ENCODE measurements at places on chromosomes 5 and 9.

GRCh38 chr5:73273379-73274050 lies 100.5 kb downstream of the TMEM174 start:
- DNase-seq: no peak

GRCh38 chr5:166068547-166069335 lies 2222.7 kb upstream of the WWC1 start:
- DNase-seq: no peak

- DNase-seq: no peak
Observed at GRCh38 chr9:95206143-95206542, 111.4 kb downstream of the FANCC start.

- no peak for DNase-seq
Observed at GRCh38 chr5:154755361-154756008, at the start of gene LARP1. Gene LARP1, plus strand, starts transcription at chr5:154755377. Its CDS starts 381 bp downstream, at chr5:154755758.

- peak; percentile 50 for DNase-seq
Observed at GRCh38 chr5:65100911-65101631, 332.3 kb downstream of the CWC27 start.

DNA sequence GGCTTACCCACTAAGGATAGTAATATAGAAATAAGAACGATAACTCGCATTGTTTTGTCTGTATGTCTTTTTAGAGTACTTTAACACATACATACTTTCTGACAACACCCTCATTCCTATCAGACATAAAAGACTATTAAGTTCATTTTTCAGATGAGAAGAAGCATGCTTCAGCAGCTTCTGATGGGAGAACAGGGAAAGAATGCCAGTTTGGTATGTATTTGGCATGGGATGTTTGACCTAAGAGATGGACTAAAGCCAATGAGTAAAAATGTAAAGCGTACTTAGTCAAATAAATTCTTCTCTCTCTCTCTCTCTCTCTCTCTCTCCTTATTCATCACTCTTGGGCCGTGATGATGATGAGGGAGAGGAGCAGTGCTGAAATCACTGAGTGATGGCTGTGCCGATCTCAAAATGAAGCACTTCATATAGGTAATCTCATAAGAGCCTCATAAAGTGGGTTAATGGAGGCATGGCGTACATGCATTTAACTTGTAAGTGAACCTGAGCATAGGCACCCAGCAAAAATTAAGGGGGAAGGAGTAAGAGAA lies 71.5 kb downstream of the SLIT3 start:
- DNase-seq: no peak

GRCh38 chr5:21895766-21896350 lies 957.3 kb downstream of the CDH12 start:
- no peak for DNase-seq

DNA sequence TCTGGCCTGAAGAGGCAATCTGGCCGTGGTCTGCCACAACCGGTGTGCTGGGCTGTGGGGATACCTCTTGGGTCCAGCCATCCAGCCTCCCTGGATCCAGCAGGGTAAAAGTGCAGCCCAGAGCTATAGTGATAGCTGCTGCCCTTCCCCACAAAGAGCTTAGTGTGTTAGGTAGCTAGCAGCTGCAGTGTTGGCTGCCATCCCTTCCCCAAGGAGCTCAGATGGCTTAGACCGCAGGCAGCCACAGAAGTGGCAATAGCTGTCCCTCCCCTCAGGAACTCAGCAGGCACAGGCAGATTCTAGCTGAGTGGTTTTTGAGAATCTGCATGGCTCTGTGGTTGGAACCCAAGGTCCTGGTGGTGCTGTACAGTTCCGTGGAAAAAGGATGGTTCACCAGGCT lies 40.1 kb downstream of the GIN1 start:
- no peak for DNase-seq

- DNase-seq: no peak
Observed at GRCh38 chr5:41832430-41832829, 37.8 kb downstream of the OXCT1 start.

DNA sequence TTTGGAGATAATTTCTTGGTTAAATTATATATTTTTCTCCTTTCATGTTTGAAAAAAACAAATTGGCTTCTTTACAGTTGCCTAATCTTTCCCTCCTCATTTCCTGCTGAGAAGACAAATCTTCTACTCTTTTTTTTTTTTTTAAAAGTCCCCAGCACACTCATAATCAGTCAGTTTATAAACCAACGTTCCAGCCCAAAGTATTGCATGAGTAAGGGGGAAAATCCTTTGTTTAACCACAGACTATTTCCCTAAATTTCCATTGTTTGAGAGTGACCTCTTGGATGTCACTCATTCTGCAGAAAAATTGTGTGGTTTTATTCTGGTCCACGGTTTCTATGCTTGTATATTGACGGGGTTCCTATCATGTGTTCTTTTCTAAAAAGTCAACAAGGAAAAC lies 55.1 kb upstream of the TLR4 start:
- DNase-seq: no peak

DNA sequence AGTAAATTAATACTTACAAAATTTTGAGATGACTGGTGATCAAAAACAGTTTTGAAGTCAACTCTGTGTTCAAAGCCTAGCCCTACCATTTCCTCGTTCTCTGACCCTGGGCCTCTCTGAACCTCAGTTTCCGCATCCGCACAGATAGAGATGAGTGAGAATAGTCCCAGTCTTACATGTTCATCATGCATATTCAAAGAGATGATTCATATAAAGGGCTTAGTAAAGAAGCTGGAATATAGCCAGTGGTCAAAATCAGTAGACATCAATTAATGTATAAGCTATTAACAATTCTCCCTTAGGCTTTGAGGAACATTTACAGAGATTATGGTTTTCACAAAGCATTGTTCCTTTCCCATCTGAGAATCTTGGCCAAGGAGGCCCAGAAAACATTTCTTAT lies 250.6 kb downstream of the SPOCK1 start:
- DNase-seq: no peak

GRCh38 chr9:12463641-12464040 lies 229.5 kb upstream of the TYRP1 start:
- DNase-seq: no peak

GRCh38 chr5:160237571-160238093 lies 8.3 kb downstream of the FABP6 start:
- DNase-seq: no peak

DNA sequence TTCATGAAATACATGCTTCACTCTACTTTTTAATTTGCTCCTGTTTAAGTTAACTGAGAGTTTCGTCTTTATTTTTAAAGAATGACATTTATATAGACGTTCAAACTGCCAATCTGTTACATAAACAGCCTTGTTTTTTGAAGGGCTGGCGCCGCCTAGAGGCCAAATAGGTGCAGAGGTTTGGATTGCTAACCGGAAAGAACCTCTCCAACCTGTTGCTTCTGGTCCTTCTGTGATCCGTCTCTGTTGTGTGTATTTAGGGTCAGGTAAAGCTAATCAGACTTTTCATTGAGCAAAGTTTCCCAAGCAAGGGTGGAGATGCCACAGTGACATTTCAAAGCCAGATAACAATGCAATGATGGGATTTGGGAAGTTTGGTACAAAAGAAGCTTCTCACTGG lies 39.5 kb upstream of the GLIS3 start:
- DNase-seq: peak; percentile 76

DNA sequence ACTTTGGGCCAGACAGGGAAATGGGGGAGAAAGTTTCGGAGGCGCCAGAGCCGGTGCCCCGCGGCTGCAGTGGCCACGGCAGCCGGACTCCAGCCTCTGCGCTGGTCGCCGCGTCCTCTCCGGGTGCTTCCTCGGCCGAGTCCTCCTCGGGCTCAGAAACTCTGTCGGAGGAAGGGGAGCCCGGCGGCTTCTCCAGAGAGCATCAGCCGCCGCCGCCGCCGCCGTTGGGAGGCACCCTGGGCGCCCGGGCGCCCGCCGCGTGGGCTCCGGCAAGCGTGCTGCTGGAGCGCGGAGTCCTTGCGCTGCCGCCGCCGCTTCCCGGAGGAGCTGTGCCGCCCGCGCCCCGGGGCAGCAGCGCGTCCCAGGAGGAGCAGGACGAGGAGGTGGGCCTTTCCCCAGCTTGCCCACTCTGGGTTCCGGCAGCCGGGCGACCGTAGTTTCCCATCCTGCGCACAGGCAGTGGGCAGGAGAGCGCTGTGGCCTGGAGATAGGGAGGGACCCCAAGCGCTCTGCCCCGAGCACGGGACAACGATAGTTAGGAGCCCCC lies 516 bp downstream of the MAST4 start:
- peak; percentile 32 for DNase-seq

DNA sequence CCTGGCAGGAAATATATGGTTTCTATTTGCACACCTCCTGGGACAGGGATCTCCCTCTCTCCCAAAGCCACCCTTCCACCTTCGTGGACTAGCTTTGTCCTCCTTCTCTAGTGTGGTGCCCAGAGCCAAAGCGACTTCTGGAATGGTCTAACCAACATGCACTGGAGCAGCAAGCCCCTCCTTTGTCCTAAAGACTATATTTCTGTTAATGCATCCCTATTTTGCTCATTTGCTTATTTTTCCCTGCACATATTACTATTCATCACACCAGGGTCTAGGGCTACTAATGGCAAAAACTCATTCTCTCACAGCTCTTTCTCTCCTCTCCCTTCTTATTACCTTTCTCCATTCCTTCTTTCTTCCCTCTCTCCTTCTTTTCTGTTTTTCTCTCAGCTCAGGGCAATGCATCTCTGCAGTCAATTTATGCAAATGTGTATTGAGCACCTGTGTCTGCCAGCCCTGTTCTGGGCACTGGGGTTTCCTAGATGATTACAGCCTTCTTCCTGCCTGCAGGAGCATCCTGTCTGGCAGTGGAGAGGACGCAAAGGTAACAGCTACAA lies 2.8 kb upstream of the NEURL1B start:
- no peak for DNase-seq

DNA sequence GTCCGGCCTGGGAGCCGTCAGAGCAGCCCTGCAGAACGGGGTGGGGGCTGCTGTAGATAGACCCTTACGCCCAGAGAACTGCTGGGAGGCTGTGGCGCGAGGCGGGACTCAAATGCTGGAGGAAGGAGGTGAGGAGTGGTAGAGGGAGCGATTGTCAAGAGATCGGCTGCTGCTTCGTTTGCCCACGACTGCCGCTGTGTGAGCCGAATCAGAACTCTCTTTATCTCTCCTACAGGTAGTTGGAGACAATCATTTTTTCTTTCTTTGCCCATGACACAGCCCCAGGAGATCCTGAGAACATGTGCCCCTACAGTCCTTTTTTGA lies 456 bp downstream of the ZNF79 start:
- DNase-seq: no peak
